ENCODE measurements at places on chromosomes 6 and 20.

GRCh38 chr20:50335866-50336265 is 145.2 kb downstream of the CEBPB start:
- DNase-seq: no peak

DNA sequence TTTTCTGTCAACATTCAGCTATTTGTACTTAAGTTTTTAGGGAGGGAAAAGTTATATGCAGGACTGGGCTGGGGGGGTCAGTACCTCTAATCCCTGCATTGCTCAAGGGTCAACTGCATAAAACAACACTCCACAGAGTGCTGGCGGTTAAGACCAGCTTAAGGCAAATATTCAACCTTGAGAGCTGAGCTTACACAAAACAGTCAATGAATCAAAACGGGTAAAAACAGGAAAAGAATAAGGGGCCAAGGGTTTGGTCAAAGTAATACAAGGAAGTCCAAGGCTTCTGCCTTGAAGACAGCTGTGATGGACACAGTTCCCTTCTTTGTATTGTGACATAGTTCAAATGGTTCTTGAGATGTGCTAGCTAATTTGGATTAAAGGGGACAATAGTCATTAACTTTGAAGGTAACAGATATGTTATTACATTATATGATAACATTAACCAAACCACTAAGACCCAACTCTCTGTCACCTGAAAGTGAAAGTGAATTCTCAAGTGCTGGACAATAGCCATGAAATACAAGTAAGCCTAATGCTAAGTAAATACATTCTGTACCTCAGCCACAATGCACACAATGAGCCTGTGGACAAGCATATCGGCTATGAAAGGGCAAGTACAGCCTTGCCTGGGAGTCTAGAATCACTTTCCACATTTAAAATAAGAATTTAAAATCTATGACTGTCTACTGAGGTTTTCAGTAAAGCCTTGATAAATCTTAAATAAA is 106.8 kb downstream of the PDE10A start:
- no peak for DNase-seq

GRCh38 chr20:7399575-7399974 is 540.7 kb downstream of the HAO1 start:
- DNase-seq: no peak

GRCh38 chr6:45310118-45310788 is 17.9 kb upstream of the RUNX2 start:
- no peak for DNase-seq

DNA sequence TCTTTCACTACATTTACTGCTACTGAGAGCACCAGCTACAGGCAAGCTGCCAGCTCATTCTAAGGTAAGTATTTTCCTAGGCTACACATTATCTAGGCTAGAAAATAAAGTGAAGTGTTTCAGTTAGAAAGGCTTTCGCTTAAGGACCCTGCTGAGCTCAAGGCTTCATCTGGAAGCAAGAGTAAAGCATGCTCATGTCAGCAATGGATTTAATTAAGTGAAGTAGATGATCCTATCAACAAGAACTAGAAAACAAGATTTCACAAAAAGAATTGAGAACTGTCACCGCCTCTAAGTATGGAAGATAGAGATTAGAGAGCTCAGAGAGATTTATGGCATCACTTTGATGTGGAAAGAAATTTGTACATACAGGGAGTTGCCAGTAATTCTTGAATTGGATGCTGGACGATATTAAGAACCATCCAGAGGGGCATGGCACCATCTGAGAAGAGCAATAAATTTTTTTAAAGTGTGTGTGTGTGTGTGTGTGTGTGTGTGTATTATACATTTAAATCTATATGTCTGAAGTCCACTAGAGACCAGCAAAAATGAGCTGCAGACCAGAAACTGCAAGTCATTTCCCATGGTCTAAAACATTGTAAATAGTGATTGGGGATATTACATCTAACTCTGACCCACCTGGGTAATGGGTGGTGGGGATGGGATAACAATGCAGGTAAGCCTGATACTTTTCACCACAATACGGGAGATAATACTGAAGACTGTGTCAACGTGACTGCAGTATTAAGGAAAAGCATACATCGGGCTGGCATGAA is 105.2 kb upstream of the MAP7 start:
- DNase-seq: no peak

- no peak for DNase-seq
Measured at GRCh38 chr6:140752234-140752633, 1377.8 kb upstream of the CITED2 start.

- no peak for DNase-seq
Measured at GRCh38 chr6:121498481-121499276, 63.2 kb downstream of the GJA1 start.

GRCh38 chr6:159212525-159213280 is 43.5 kb downstream of the FNDC1 start:
- DNase-seq: no peak

DNA sequence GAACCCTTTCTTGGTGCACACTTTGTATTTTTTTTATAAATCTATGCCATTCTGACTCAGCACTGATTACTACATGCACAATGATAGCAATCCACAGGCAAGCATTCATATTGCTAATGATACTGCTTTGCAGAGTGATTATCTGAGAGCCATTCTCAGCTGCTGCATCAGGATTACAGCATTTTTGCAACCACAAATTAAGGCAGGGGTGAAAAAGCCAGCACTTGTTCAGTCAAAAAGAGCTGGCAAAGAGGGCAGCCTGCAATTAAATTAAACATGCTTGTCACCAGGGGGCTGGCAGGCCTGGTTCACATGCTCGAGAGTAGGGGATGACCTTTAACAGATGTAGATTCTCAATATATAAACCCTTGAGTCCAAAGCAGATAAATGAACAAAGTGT is 40.7 kb upstream of the SLC17A4 start:
- DNase-seq: no peak

DNA sequence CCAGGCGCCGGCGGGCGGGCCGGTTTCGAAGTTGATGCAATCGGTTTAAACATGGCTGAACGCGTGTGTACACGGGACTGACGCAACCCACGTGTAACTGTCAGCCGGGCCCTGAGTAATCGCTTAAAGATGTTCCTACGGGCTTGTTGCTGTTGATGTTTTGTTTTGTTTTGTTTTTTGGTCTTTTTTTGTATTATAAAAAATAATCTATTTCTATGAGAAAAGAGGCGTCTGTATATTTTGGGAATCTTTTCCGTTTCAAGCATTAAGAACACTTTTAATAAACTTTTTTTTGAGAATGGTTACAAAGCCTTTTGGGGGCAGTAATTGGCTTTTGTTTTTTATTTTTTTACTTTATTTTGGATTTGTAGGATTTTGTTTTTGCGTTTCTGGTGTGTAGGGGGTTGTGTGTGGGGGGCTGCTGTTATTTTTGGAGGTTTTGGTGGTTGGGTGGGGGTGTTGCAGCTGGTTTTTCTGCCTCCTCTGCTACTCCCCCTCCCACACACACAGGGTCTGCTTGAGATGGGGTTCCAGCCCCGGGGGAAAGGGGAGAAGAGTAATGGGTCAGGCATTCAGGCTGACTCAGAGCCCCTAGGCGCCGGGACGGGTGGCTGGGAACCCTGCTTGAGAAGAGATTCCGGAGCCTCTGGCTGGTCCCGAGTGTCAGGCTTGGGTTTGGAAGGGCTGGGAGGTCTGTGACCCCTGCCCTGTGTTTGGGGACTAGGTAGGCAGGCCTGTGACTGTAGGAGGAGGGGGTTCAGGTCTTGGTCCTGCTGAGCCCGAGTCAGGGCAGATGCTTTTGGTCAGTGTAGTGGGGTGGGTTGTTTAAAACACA is 2.0 kb downstream of the CEBPB start:
- DNase-seq: peak; percentile 93

DNA sequence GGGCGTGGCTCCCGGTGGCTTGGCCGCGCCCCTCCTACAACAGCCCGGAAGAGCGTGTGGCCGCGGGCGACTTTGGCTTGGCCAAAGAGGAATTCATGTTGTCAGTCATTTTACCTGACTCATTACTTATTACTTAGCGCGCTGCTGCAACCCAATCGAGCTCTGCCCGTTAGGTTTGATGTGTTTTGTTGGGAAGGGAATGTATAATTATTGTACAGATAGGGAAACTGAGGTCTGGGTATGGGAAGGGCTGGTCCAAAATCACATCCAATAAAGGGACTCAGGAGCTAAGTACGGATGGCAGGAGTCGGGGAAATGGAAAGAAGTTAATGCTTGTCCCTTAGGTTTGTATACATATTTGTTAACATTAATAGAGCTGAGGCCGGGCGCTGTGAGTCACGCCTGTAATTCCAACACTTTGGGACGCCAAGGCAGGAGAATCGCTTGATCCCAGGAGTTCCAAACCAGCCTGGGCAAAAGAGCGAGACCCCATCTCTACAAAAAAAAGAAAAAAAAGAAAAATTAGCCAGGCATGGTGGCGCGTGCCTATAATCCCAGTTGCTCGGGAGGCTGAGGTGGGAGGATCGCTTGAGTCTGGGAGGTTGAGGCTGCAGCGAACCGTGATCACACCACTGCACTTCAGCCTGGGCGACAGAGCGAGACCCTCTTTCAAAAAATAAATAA is 639 bp upstream of the ZNF335 start:
- no peak for DNase-seq

- DNase-seq: no peak
Measured at GRCh38 chr6:148952147-148953035, 205.6 kb downstream of the UST start.

- no peak for DNase-seq
Measured at GRCh38 chr6:32617751-32618150, 19.5 kb upstream of the HLA-DQA1 start.

DNA sequence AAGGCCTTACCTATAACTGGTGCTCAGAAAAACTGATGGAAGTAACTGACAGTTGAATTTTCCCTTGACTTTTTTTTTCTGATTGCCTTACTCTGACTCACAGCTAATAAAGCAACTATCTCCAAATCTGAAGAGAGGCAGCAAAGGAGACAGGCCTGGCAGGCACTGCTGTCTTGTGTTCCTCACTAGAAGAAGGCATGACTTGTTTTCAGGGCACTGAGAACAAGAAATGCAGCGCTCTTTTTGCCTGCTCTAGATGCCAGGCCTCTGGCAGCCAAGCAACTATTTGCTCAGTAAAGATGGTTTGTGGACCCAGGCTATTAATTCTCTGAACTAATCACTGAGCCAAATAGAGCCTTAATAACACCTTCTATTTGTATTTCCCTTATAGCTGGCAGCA is 155.1 kb downstream of the PRDM13 start:
- DNase-seq: no peak

DNA sequence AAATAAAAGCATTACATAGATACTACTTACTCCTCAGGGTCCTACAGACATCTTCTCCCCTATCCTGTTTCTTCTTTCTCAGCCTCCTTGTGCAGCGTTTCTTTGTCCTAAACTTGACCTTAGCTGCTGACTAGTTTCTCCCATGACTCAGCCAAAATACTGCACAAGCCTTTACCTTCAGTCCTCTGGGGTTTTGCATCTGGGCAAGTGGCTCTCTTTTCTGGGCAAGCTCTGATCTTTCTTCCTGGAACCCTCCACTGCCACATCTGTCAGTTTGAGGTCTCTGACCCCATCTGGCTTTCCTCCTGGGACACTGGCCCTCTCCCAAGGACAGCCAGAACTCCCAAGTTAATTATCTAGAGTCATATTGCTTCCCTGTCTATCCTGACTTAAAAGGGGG is 838.4 kb downstream of the DHX35 start:
- no peak for DNase-seq

- DNase-seq: no peak
Measured at GRCh38 chr20:2694008-2694471, 1.5 kb downstream of the EBF4 start.

- DNase-seq: no peak
Measured at GRCh38 chr6:314377-314776, 22.1 kb downstream of the DUSP22 start.

DNA sequence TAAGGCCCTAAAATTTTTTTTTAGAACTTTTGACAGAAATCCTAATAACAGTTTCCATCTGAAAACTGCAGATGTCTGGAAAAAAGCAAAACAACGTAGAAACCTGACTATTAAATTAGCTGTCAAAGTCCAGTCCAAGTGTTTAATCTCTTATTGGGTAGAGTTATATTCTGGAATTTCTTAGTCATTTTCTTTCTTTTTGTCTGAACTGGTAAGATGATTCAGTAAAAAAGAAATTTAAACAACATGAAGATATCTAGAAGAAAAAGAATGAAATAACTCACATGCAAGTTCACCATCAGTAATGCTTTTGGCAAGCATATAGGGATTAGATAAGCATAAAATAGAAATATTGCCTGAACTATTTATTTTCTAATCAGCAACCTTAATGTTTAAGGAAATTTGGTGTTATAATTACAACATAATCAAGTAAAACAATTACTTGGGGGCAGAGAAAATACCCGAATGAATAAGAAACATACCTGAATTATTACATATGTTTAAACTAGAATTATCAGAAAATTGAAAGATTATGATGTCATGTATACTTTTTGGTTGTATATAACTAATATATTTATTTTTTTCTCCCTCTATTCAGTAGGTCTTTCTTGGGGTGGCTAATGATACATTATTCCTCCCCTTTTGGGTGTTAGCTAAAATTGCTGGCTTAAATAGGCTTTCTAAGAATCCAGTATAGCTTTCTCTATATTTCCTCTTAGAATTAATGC is 51.1 kb downstream of the FAM83B start:
- DNase-seq: no peak

Measured in hematopoietic multipotent progenitor cell treated with erythropoietin and hydrocortisone succinate and interleukin-3 and kit ligand, for 8 days (in vitro differentiated cells).